ENCODE measurements at places on chromosomes 11 and 22. TPM values are rescaled to one million over a fixed set of nuclear protein-coding genes. Genes with fewer than 3 reads are reported as not detected.

DNA sequence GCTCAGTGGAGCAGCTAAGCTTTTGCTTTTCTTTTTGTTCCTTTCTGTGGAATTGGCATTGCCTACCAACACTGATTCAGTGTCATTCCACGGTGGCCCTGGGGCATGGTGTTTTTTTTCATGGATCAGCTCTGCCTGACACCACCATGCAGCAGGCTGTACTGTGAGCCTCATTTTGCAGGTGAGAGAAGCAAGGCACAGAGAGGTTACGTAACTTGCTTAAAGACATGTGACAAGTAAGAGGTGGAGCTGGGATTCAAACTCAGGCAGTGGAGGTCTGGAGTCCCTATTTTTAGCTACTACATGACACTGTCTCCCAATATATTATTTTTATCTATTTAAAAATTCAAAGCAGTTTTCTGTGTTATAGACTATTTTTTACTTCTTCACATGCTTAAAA, 44.4 kb downstream of the APOL3 start:
- no peaks in the 10 kb centered on the region for H3K4me1 ChIP-seq
- no peak for DNase-seq
- peaks cover 5% of the 10 kb centered on the region for H3K27me3 ChIP-seq
- H3K36me3 ChIP-seq, result no peaks in the 10 kb centered on the region
- no peak overlapping the region for H3K4me3 ChIP-seq

- DNase-seq, result no peak
- H3K36me3 ChIP-seq, result no peaks in the 10 kb centered on the region
These were observed 69.5 kb downstream of the C11orf91 start for GRCh38 chr11:33630936-33631748.

DNA sequence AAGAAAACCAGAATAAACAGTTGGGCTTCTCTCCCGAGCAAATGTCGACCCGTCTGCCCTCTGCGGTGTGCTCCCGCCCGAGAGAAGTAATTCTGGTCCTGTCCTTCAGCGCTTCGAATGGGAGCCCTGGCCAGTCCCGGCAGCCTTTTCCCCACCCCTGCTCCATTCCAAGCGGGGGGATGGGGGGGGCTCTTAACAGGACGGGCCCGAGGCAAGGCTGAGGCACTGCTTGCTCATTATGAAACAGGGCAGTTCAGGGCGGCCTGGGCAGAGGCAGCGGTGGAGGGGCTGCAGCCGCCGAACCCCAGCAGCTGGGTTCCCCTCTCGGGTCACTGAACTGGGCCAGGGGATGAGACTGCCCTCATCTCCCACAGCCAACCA, 9.1 kb downstream of the BACE1-AS start:
- H3K4me3 ChIP-seq, result no peak overlapping the region
- H3K27ac ChIP-seq, result no peak overlapping the region
- DNase-seq, result no peak
- peaks cover 4% of the 10 kb centered on the region for H3K27me3 ChIP-seq
- no peaks in the 10 kb centered on the region for H3K4me1 ChIP-seq

DNA sequence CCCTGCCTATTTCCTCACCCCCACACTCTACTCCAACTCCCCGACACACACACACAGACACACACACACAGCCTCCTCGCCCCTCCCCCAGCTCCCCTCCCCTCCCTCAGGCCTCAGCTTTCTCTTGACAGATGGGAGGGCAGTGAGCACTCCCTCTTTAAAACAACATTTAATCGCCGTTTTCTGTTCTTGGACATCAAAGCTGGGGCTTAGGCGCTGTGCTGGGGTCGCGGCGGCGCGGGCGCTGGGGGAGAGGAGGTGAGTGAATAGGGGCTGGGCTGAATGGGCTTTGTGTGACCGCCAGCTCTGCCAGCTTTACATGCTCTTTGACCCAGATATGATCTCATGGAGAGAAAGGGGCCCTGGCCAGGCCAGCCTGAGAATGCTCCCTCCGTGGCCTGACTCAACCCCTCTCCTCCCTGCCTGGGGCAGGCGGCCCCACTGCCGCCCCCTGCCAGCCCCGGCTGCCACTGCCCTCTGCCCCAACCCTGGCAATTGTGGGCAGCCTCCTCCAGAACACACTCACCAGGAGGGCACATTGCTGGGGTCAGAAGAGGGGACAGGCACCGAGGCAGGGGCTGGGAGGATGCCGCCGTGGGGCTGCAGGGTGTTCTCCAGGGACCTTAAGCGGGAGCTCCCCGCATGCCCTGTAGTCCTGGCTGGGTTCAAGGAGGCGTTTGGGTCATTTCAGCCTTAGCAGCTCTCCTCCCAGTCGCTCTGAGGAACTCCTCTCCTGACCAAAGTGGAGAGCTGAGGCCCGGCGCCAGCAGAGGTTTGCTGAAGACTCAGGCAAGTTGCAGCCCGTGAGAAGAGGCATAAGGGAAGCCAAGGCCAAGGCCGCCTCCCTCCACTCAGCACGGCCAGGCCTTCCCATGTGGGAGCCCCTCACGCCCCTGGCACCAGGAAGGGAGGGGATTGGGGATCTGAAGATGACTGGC, 38.3 kb upstream of the NNMT start:
- DNase-seq, result no peak
- peak overlapping the region; percentile 89 for H3K27ac ChIP-seq

CHORDC1 gene
- 63.4 TPM for total RNA-seq
